Activated T-helper 17 cell treated with anti-CD3 and anti-CD28 coated beads, Interleukin-2, amount 50 U/mL, for 72 hours (primary cell): ENCODE measurements at places on chromosomes 7 and 10. TPM values are rescaled to one million over a fixed set of nuclear protein-coding genes. Genes with fewer than 3 reads are reported as not detected.

WNT8B gene
- 0.16 TPM for total RNA-seq

PRPS1L1 gene
- total RNA-seq, result not detected

GRCh38 chr7:34928052-34928451 is 109.2 kb downstream of the DPY19L1 start:
- ATAC-seq, result peak; percentile 64

DNA sequence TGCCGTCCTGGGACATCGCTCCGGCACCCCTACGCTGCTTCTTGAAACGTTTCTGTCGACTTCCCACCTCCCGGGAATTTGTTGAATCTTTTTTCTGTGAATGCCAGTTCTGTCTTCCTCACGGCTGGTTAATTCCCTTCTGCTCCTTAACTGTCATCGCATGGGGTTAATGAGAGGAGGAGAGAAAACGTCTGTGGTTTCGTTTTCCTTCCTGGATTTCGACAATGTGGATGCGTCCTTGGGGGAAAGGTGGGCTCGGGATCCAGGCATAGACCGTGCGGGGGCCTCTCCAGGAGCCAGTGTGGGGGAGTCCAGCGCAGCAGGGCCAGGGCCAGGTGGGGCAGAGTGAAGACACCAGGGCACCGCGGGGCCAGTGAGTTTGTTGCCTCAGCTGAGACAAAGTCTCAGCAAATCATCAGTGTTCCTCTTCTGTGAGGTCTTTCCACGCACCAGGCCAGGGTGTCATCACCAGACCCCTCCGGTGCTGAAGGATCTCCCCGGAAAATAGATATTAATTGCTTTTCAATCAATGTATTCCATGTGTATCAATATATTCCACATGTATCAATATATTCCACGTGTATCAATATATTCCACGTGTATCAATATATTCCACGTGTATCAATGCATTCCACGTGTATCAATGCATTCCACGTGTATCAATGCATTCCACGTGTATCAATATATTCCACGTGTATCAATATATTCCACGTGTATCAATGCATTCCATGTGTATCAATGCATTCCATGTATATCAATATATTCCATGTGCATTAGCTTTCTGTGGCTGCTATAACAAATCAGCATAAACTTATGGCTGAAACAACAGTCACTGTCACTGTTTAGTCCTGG is 33.7 kb upstream of the CFAP46 start:
- no peak for ATAC-seq
